ENCODE measurements at places on chromosomes 7 and 10. TPM values are rescaled to one million over a fixed set of nuclear protein-coding genes. Genes with fewer than 3 reads are reported as not detected.

The HNRNPF gene
- total RNA-seq, result 114 TPM

The HTR5A gene
- not detected for total RNA-seq

The FAM241B gene
- 6.6 TPM for total RNA-seq

The BHLHA15 gene
- total RNA-seq, result not detected

DNA sequence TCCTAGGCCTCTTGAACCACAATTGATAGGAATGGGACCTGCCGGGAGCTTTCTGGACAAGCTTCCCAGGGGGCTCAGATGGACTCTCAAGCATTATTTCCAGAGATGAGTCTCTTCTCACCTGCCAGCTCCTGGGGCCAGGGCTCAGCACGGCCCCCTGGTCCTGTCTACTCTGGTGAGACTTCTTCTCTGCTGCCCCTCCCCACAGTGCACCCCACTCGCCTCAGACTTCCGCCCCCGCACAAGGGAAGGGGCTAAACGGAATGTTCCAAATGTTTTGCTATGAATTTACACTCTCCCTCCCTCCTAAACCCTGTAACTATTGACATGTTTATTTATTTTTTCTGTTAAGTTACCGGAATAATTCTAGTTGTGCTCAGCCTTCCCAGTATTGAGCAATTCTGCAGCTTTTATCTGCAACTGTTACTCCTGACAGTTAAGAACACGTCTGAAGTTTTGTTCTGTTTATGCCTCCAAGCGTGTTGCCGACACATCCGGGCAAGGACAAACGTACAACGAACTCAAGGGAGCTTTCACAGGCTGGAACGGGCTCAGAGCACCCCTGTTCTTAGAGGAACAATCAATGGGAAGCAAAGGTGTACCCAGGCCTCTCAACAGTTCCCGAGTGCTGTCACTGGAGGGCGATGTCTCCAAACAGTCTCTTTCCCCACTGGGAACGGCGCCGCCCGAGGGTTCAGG lies 55.2 kb downstream of the FHIP2A start:
- DNase-seq, result peak; percentile 87
- H3K27me3 ChIP-seq, result no peaks in the 10 kb centered on the region
- H3K36me3 ChIP-seq, result no peaks in the 10 kb centered on the region
- no peaks in the 10 kb centered on the region for H3K4me1 ChIP-seq
- H3K27ac ChIP-seq, result no peak overlapping the region

DNA sequence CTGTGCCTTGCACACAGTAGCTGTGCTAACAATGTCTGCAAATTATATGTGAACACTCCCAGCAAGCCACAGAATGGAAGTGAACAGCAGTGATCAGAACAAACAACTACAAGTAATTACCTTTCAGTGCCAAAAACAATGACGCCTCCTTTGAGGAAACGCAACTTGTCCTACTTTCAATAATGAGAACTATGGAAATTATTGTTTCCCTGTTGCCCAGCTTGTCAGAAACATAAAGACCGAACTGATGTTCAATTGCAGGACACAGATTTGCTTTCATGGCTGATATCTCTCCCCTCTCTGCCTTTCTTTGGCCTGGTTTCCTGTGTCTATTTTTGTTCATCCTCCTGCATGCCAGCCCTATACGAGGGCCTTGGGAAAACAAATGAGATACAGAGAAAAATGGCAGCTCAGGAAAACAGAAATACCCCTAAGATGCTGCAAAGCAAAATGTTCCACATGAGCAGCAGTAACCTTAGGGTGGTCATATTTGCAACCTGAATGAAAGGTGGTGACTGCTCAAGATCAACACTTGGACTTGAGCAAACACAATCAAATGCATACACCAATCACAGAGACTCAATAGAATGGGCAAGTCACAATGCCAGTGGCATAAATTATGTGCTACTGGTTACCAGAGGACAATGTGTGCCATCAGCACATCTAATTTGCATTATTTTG lies 26.8 kb downstream of the COBL start:
- DNase-seq, result no peak
- H3K4me3 ChIP-seq, result no peak overlapping the region
- peaks cover 2% of the 10 kb centered on the region for H3K27me3 ChIP-seq
- H3K36me3 ChIP-seq, result no peaks in the 10 kb centered on the region

- no peaks in the 10 kb centered on the region for H3K4me1 ChIP-seq
- no peaks in the 10 kb centered on the region for H3K27me3 ChIP-seq
- no peaks in the 10 kb centered on the region for H3K36me3 ChIP-seq
- no peak for DNase-seq
- no peak overlapping the region for H3K27ac ChIP-seq
- no peak overlapping the region for H3K4me3 ChIP-seq
These were observed 398.9 kb downstream of the PTPRN2 start for GRCh38 chr7:158188676-158189075.

- H3K4me1 ChIP-seq, result no peaks in the 10 kb centered on the region
- no peak overlapping the region for H3K4me3 ChIP-seq
- H3K36me3 ChIP-seq, result no peaks in the 10 kb centered on the region
- H3K27me3 ChIP-seq, result no peaks in the 10 kb centered on the region
- H3K27ac ChIP-seq, result no peak overlapping the region
- DNase-seq, result no peak
These were observed 2.8 kb upstream of the CFAP43 start for GRCh38 chr10:104234934-104235333.

DNA sequence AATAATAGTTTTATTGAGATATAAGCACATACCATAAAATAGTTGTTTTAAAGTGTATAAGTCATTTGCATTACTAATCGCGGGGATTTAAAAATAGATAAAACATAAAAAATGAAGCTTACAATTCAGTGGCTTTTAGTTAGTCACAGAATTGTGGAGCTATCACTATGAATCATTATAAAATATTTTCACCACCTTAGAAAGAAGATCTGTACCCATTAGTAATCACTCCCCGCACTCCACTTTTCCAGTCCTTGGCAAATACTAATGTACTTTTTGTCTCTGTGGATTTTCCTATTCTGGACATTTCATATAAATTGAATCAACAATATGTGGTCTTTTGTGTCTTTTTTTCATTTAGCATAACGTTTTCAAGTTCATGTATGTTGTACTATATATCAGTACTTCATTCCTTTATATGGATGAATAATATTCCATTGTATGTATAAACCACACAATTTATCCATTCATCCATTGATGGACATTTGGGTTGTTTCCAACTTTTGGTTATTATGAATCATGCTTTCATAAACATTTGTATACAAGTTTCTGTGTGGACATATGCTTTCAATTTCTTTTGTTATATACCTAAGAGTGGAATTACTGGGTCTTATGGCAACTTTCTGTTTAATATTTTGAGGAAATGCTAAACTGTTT lies 162.5 kb downstream of the MAGI2 start:
- H3K36me3 ChIP-seq, result no peaks in the 10 kb centered on the region
- no peak overlapping the region for H3K4me3 ChIP-seq
- H3K27ac ChIP-seq, result no peak overlapping the region
- no peaks in the 10 kb centered on the region for H3K27me3 ChIP-seq

DNA sequence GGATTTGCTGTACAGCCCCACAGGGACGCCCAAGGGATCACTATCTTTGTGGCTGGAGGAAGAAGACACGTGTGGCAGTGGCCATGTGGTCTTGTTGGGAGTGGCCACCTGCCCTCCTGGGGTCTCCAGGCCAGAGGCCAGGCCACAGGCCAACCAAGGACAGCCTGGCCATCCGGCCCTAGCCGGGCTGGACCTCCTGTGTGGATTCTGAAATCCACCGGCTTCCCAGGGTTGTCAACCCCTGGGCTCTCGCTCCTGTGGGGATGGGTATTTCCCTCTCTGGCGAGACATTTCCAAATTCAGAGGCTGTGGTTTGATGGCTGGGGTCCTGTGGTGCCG lies 31.5 kb upstream of the CFAP46 start:
- no peak overlapping the region for H3K4me3 ChIP-seq
- peak; percentile 21 for DNase-seq
- H3K27me3 ChIP-seq, result no peaks in the 10 kb centered on the region
- H3K4me1 ChIP-seq, result no peaks in the 10 kb centered on the region

DNA sequence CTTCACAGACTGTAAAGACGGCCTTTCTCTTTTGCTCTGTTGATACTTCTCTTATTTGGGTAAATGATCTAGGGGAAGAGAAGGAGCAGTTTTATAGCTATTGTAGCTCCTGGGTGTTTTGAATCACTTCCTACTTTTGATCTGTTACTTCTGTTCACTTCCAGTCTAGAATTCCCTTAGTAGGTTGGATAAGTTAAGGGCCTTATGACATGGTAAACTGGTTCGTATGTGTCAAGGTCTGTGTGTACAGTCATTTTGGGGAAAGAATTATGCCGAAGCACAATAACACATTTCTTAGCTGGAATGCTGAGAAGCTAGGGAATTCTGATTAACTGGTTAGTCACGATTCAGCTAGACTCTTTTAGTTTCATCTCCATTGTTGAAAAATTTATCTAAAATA lies 8.1 kb downstream of the DENND10 start:
- no peaks in the 10 kb centered on the region for H3K4me1 ChIP-seq
- H3K36me3 ChIP-seq, result peaks cover 10% of the 10 kb centered on the region
- no peak overlapping the region for H3K27ac ChIP-seq
- no peaks in the 10 kb centered on the region for H3K27me3 ChIP-seq
- no peak overlapping the region for H3K4me3 ChIP-seq

- H3K27ac ChIP-seq, result no peak overlapping the region
- no peak overlapping the region for H3K4me3 ChIP-seq
- no peaks in the 10 kb centered on the region for H3K27me3 ChIP-seq
- no peaks in the 10 kb centered on the region for H3K4me1 ChIP-seq
These were observed 33.3 kb downstream of the CDK14 start for GRCh38 chr7:90629297-90629918.

DNA sequence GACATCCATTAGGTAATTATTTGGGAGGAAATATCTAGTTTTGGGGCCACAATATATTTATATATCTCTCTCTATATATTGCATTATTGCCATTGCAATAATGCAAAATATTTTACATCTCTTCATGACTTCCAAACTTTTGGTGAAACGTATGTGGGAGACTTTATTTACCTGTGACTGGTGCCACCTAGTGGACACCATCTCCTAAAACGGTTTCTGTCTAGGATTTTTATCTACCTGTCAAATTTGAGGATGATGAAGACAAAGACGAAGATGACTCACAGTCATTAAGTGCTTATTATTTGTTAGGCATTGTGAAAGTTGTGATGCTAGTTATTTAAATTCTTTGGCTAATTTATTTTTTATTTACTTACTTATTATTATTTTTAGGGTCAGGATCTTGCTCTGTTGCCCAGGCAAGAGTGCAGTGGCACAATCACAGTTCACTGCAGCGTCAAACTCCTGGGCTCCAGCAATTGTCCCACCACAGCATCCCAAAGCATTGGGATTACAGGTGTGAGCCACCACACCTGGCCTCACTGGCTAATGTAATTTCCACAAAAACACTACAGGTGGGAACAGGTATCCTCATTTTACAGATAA lies 18.7 kb upstream of the CBLL1 start:
- DNase-seq, result no peak
- no peaks in the 10 kb centered on the region for H3K36me3 ChIP-seq
- H3K27ac ChIP-seq, result no peak overlapping the region
- no peak overlapping the region for H3K4me3 ChIP-seq
- H3K27me3 ChIP-seq, result no peaks in the 10 kb centered on the region

DNA sequence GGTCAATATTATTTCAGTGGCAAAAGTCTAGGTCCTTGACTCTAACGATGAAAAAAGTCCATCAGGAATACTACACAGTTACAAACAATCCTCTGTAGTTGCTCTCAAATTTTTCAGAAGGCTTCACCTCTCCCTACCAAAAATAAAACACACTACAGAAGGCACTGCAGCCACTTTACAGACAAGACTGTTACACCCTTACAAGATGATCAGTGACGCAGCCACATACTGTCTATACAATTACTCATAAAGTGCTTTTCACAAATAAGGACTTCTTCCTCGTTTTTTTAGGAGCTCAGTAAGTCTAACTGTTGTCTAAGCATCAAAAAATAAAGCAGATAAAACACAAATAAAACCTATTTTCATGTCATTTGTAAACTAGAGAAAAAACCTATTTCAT lies 27.1 kb downstream of the NDUFB2 start:
- DNase-seq, result no peak
- peaks cover 3% of the 10 kb centered on the region for H3K36me3 ChIP-seq
- no peaks in the 10 kb centered on the region for H3K27me3 ChIP-seq
- H3K4me3 ChIP-seq, result no peak overlapping the region

DNA sequence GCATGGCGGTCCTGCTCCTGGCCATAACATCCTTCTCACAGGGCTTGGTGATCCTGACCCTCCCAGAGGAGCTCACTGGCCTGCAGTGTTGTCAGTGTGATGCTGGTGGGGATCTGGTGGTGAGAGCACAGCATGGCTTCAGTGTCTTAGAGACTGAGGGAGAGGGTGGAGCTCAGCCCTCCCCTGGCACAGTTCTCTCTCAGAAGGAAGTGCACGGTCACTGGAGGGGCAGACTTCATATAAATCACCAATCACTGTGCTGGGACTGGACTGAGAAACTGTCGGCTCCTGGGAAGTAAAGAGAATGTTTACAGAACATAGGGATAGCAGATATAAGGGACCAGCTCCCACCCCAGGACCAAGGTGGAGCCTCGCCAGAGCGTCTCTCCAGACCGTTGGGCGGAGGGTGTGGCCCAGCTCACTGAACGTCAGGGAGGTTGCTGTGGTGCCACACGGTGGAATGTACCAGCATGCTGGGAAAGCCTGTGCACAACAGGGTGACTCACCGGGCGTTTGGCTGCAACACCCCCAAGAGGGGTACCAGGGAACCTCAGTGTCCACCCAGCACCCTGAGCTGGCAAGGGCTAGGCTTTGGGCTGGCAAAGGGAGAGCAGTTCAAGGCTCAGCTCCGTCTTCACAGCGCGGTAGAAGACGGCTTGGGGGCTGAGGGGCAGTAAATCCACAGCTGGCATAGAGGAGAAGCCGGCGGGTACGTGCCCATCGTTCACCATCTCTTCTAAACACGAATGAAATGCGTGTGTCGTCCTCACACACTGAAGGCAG lies 8.8 kb upstream of the GET4 start:
- H3K4me3 ChIP-seq, result no peak overlapping the region
- no peaks in the 10 kb centered on the region for H3K4me1 ChIP-seq
- no peaks in the 10 kb centered on the region for H3K27me3 ChIP-seq
- H3K27ac ChIP-seq, result peak overlapping the region; percentile 98

DNA sequence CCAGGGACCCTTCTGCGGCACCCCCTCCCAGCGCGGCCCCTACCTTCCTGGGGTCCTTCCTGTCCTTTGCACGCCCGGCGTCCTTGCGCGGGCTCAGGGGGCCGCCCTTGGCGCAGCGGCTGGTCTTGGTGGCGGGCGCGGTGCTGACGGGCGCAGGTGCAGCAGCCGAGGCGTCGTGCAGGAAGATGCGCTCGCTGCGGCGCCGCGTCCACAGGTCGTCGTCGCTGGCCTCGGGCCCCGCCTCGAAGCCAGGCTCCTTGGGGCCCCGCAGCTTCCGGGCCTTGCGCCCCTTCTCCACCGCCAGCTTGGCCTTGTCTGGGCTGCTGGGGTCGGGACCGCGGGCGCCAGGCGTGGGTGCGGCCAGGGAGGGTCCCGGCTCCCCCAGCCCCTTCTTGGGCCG lies 49.8 kb downstream of the SLC29A4 start:
- H3K4me1 ChIP-seq, result no peaks in the 10 kb centered on the region
- H3K27ac ChIP-seq, result no peak overlapping the region
- DNase-seq, result no peak

DNA sequence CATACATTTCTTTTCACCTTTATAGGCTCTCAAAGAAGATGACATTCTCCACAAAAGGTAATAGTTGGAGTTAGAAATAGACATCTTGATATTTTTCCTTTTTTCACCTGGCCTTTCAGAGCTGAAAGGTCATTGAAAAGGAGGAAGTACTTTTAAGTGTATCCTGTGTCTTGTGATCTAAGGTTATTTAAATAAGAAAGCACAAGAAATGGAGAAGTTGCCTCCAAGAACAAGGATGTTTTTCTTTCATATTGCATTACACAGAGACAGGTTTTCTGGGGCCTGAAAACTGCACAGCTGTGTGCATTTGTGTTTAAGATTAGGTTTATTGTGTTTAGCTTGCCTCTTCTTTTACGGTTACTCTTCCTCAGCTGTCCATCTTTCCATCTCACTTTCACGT lies 103.4 kb upstream of the SEMA3D start:
- DNase-seq, result no peak
- no peaks in the 10 kb centered on the region for H3K27me3 ChIP-seq
- no peaks in the 10 kb centered on the region for H3K4me1 ChIP-seq
- H3K36me3 ChIP-seq, result no peaks in the 10 kb centered on the region

Data from aorta (tissue), 5 donors.